ENCODE measurements at places on chromosomes 6 and 20. TPM values are rescaled to one million over a fixed set of nuclear protein-coding genes. Genes with fewer than 3 reads are reported as not detected.

- no peak for DNase-seq
Measured at GRCh38 chr6:42403831-42404230, 47.9 kb downstream of the TRERF1 start.

GRCh38 chr20:35093267-35093884 lies 769 bp upstream of the TRPC4AP start:
- DNase-seq = no peak

GRCh38 chr20:3811467-3812258 lies 8.7 kb upstream of the AP5S1 start:
- peak; percentile 100 for DNase-seq

- no peak for DNase-seq
Measured at GRCh38 chr20:62177307-62177706, 5.5 kb upstream of the MTG2 start.

DNA sequence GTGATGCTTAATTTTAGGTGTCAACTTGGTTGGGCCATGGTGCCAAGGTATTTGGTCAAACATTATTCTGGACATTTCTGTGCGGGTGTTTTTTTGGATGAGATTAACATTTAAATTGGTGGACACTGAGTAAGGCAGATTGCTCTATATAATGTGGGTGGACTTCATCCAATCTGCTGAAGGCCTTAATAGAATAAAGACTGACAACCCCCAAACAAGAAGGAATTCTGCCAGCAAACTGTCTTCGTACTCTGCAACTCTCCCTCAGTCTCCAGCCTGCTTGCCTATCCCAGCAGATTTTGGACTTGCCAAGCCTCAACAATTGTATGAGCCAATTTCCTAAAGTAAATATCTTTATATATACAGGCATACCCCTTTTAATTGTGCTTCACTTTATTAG lies 850.1 kb downstream of the TBC1D32 start:
- DNase-seq = no peak

DNA sequence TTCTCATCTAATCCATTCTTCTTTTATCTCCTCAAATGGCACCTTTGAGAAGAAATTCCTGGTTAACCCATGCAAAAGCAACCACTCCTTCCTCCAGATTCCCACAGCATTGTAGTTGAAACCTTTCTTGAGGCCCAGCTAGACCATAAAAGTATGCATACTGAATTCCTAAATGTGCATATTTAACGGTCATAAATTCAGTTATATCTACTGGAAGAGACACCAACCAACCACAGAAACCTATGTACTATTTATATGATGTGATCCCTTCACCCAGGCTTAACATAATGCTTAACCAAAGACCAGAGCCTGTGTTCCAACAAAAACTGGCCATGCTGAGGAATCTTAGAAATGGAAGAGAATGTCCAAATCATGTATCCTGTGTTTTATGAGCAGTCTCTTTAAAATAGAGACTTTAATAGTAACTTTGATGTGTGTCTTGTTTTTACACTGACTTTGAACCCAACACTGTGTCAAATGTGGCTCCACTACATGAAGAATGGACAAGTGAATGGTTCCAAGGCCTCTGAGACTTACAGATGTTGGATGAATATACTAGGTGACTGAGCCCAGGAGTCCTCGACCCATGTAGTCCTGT lies 11.4 kb upstream of the TAF8 start:
- no peak for DNase-seq

DNA sequence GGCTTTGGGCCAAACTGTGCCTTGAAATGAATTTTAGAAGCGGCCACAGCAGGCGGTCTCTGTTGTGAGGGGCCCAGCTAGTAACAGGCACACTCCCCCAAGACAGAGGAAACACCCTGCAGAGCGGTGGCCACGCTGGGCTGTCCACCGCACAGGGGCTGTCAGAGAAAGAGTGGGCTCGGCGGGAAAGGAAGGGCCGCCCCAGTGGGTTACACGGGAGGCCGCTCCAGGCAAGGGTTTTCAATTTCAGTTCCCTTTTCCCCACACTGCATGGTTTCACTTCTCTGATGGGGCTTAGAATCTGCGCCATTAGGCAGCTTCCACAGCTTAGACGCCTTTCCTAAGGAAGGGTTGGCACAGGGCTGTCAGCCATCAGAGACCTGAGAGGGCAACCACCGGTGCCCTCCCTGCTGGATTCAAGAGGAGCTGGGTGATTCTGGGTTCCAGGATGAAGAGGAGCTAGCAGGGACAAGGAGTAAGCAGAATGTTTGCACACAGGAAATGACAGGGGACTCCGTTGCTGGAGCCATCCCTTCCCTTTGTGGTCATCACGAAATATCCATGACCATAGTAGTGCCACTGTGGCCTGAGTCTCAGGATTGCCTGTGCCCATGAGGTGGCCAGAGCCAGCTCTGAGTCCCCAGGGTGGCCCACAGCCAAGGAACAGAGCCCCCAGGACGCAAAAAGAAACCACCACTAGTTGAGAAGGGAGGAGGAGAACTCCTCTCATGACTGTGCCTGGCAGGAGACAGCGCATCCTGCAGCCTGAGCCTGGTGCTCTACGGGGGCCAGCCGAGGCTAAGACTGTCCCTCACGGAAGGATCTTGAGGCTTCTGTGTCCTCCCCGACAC lies 282.7 kb downstream of the NRN1 start:
- DNase-seq = no peak

GRCh38 chr6:118333772-118334171 lies 214.3 kb upstream of the PLN start:
- no peak for DNase-seq

GRCh38 chr6:20589266-20589665 lies 55.0 kb downstream of the CDKAL1 start:
- DNase-seq = no peak

DNA sequence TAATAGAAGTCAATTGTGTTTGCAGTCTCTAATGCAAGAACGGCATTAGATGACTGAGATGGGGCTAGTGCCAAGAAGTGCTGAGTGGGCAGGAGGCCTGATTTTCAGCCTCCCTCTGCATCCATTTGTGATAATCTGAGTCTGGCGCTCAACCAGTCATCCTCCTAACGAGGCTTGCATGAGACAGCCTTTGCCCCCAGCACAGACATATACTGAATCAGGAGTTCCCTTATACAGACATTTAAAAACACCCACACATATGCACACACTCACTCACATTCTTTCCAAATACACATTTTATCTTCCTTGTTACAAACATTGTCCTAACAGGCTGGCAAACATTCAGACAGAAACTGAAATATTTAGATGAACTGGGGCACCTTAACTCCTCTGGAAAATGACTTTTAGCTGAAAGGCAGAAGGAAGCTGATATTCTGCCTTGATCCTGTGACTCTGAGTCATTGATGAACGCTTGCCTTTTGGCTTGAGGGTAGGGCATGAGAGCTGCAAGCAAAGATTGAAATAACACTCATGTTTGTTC lies 562.3 kb downstream of the DHX35 start:
- no peak for DNase-seq

COL9A3 gene
- 4.3 TPM for total RNA-seq

EPB41L1 gene
- total RNA-seq = 230 TPM

SYCP2 gene
- total RNA-seq = 3.0 TPM

SLC22A23 gene
- total RNA-seq = 5.3 TPM
